ENCODE measurements at places on chromosomes 4 and X.

- DNase-seq = no peak
These were observed 42.1 kb upstream of the MAGEA4 start for GRCh38 chrX:151870602-151871001.

DNA sequence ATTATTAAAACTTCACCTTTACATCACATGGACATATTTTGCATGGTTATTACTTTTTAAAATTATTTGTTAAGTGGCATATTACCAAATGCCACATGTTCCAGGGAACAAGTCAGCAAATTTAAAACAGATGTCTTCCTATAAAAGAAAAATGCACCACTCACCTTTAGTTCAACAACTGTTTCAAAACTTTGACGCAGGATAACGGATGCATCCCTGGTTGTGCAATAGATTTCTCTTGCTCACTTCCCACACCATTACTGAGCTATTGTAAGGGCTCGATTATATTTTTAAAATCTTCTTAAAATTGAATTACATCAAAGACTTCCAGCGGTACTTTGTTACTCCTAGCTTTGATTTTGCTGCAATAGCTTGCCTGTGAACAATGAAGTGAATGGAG, 93.0 kb upstream of the ARHGAP24 start:
- DNase-seq = no peak

- DNase-seq = no peak
These were observed 18.2 kb downstream of the SH3RF1 start for GRCh38 chr4:169252339-169253112.

DNA sequence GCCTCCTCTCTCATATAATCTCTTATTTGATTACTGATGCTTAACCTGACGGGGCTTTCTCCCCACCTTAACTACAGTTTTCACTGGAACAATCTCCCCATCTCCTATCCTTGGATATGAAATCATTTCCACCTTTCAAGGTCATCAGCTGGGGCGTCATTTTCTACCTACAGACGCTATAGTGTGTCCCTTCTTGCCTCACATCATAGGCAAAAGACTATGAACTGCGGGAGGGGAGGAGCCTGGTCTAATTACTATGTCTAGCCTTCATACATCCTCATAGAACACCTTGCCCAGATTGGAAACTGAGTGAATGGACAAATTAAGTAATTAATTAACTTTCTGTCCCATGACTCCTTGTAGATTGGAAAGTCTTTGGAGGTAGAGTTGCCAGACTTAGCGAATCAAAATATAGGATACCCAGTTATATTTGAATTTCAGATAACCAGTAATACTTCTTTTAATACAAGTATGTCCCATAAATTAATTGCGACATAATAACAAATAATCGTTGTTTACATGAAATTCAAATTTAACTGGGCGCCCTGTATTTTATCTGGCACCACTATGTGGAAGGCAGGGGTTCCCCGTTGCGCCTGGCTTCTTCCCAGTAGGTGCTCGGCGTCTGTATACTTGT, 752 bp upstream of the ATP6AP2 start:
- DNase-seq = no peak

GRCh38 chr4:182644683-182645050, 272.5 kb downstream of the DCTD start:
- no peak for DNase-seq

- DNase-seq = no peak
These were observed 633.6 kb downstream of the SPRY1 start for GRCh38 chr4:124030147-124030546.

- no peak for DNase-seq
These were observed 950 bp upstream of the TMEM271 start for GRCh38 chr4:576991-577498.

- DNase-seq = no peak
These were observed 305 bp upstream of the MAB21L2 start for GRCh38 chr4:150581641-150582051.

GRCh38 chrX:70479247-70479921, 34.7 kb downstream of the DLG3 start:
- no peak for DNase-seq

DNA sequence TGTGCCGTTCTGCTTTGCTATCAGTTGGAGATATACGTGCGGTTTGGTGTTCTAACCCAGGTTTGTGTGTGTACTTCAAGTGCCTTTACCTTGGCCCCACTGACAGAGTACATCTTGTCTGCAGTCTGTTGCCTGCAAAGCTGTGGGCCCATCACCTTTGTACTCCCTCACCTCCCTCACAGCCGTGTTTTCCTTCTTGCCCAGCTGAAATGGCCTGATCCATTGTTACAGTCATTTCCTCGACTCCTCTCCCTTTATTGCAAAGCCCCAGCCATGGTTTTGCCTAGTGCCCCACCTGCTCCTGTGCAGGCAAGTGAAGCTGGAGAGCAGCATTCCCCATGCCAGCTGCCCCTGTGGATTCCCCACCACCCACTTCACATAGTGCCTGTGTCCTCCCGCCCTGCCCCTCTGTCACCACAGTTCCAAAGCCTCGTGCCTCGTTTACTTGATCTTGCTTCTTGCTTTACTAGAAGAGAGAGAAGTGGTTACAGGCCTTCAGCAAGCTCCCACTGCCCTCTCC, 55.2 kb upstream of the TLR2 start:
- DNase-seq = no peak

DNA sequence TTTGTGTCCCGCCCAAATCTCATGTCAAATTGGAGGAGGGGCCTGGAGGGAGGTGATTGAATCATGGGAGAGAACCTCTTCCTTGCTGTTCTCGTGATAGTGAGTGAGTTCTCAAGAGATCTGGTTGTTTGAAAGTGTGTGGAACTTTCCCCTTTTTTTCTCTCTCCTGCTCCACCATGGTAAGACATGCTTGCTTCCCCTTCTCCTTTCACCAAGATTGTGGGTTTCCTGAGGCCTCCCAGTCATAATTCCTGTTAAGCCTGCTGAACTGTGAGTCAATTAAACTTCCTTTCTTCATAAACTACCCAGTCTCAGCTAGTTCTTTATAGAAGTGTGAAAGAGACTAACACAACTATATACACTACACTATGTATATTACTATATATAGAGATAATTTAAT, 697.8 kb upstream of the HS3ST1 start:
- DNase-seq = no peak

GRCh38 chr4:81659051-81659450, 187.3 kb upstream of the RASGEF1B start:
- no peak for DNase-seq

- DNase-seq = no peak
These were observed 66.3 kb downstream of the PPP3CA start for GRCh38 chr4:101280866-101281600.

- DNase-seq = no peak
These were observed 44.9 kb downstream of the CXCL1 start for GRCh38 chr4:73914071-73914470.

DNA sequence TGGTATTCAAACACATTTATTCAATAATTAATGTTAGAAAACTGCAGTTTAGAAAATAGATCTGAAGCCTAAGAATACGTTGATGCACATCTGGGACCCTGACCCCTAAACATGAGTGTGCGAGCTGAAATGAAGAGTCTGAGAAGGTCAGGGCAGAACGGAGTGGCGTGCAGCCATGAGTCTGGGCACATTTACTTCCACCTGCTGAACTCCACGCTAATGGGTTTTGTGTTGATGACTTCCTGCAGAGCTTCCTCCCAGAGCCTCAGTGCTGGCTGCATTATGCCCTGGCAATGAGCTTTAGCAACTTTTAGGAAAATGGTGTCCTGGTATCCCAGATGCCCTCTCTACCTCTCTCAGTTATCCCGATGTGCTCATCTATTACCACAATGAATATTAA, 53.1 kb downstream of the FAM114A1 start:
- DNase-seq = no peak

GRCh38 chr4:128879971-128880370, 70.5 kb downstream of the JADE1 start:
- no peak for DNase-seq

DNA sequence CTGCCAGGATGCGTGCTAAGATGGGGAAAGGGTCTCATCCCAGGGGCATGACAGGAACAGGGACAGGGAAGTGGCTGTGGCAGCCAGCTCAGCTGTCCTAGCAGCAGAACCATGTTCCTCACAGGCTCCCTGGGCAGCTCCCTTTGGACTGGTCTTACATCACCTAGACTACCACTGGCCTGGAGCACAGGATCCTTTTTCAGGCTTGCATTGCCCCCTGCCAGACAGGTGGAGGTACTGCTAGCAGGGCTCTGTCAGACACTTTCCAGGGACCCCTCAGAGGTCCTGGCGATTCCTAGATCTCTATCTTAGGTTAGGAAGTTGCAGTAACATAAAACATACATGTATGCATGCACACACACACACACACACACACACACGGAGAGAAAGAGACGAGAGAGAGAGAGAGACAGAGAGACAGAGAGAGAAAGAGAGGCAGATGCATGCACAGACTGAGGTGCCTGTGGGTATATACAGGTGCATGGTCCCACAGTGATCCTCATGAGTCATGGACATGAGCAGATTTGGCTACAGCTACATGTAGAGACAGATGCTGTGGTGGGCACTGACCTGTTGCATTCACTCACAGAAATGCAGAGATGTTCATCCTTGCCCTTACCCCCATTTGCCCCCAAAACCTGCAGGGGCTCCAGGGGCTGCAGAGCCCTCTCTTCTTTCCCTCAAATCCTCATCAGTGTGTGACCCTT, 63.6 kb downstream of the STARD8 start:
- no peak for DNase-seq

- no peak for DNase-seq
These were observed 594.3 kb upstream of the DIPK2B start for GRCh38 chrX:45794995-45795337.

DNA sequence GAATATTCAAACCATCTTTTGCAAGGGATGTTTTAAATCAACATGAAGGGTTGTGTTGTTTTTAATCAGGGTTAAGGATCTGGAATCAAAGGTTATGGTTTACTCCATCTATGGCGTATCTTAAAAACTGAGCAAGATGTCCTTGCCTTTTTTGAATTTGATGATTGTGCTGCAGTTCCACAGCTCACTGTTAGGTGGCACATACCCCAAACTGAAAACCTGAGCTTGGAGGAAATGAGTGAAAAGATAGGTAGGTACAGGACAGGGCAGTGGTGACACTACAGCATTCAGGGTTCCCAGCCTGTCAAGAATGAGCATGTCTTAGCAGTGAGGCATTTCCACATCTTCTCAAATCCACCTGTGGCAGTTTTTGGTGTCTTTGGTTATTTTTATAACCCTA, 13.1 kb upstream of the EOLA1 start:
- DNase-seq = peak; percentile 50

DNA sequence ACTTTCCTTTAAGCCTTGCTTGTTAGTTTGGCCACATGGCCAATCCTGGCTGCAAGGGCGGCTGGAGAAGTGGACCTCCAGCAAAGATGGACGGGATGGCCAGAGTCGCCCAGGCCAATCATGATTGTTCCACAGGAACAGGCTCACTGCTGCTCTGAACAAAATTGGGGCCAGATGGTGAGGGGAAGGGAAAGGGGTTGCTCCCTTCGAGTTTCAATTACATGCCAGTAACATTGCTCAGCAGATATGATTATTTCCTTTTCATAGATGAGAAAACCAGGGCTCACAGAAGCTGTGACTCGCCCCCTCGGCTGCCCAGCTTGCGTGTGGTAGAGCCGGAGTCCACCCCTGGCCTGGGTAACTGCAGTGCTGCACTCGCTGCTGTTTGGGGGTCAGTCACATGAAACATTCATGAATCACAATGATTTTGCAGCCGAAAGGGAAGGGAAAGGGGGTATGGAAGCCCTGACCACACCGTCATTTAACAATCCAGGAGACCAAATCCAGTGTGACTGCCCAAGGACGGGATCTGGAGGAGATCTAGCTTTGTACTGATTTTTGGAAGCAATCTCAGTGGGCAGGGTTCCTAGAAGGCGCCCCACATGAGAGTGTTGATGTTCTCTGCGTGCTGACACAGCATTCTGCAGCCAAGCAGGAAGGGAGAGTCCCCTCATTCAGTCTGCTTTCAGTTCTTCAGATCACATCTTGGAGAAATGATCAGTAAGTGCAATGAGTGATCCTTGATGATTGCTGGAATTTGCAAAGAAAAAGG, 77.3 kb upstream of the MSX1 start:
- DNase-seq = no peak

DNA sequence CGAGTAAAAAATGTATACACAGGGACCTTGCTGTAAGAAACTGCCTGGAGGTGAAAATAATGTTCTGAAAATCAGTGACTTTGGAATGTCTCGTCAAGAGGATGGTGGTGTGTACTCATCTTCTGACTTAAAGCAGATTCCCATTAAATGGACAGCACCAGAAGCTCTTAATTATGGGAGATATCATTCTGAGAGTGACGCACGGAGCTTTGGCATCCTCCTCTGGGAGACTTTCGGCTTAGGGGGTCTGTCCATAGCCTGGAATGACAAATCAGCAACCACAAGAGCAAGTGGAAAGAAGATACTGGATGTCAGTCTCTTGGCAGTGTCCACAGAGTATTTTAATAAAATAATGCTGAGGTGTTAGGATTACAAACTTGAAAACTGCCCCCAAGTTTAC, 129.4 kb downstream of the THOC2 start:
- DNase-seq = no peak

DNA sequence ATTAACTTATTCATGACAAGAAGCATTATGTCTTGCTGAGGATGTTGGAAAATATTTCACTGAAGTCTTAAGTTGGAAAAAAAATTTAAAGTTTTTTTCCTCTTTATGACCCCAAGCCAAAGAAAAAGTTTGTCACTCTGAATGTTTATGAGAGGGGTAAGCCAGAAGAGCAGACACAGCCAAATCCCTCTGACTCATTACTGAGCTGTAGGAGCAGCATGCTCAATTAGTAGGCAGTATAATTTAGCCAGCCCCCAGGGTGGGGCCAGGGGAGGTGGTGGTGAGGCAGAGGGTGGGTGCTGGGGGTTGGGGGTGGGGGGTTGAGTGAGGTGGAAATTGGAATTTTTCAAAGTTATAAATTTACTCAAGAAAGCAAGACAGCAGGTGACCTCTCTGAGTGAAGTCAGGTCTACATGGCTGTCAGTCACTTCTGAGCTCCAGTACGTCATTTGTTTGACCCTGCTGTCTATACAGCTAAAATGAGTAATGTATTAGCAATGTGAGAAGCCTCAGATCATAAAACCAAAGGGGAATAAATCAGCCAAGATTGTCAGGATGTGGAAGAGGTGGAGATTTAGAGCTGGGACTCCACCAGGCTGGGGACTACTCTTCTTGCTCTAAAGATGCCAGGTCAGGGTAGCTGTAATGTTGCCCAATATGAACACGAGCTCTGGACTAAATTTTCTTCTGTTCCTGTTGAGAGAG, 98.8 kb upstream of the NDP start:
- DNase-seq = no peak

DNA sequence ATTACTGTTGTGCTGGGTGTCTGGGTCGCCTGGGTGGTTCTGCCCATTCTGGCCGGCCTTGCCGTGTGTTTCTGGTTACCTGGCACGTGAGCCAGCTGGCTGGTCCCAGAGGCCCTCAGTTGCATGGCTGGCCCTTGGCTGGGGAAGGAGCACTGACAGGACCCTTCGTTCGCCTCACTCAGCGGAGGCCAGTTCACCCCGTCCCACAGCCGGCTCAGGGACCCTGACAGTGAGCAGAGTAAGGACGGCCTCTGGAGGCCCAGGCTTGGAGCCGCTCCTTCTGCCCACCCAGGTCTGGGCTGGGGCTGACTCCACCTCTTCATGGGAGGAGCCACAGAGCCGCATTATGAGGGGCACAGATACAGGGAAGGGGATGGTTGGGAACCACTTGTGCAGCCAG, 20.3 kb upstream of the HGFAC start:
- DNase-seq = no peak

- no peak for DNase-seq
These were observed 72.5 kb downstream of the FGF13 start for GRCh38 chrX:138638996-138639395.
